Mucosa of descending colon (tissue), 3 donors: ENCODE measurements at places on chromosomes 3 and 15.
A peak's percentile ranks its signal among the peaks of the same experiment; 100 is the strongest.

GRCh38 chr3:171511450-171511849, 51.2 kb upstream of the TNIK start:
- no peak for DNase-seq

DNA sequence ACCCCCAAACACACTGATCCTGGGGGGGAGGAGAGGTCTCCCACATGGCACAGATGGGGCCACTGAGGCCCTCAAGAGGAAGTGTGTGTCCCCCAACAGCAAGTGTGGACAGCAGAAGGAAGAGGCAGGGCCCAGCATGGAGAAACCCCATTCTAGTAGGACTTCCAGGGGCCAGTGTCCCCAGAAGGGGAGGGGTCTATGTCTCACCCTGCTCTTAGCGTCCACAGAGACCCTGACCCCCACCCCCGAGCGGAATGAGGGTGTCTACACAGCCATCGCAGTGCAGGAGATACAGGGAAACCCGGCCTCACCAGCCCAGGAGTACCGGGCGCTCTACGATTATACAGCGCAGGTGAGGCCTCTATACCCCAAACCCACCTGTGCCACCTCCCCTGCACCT, 35.3 kb downstream of the TSPAN3 start:
- DNase-seq = no peak

DNA sequence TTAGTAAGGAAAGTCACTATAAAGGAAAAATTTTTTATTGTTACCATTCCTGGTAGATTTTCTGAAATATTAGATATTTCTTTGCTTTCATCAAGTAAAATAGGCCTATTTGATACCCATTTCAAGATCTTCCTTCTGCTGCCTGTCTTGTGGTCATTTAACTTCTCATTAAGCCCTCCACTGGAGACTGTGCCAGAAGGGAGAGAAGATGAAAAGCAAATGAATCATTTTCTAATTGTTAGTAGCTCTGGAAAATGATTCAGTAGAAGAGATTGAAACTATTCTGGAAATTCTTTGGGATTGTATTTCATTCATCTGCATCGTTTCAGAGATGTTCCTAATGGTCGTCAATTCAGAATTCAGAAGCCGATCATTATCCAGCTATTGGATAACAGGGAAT, 3.2 kb downstream of the KCTD6 start:
- no peak for DNase-seq

GRCh38 chr3:47016934-47017435, 37.5 kb downstream of the NBEAL2 start:
- no peak for DNase-seq

DNA sequence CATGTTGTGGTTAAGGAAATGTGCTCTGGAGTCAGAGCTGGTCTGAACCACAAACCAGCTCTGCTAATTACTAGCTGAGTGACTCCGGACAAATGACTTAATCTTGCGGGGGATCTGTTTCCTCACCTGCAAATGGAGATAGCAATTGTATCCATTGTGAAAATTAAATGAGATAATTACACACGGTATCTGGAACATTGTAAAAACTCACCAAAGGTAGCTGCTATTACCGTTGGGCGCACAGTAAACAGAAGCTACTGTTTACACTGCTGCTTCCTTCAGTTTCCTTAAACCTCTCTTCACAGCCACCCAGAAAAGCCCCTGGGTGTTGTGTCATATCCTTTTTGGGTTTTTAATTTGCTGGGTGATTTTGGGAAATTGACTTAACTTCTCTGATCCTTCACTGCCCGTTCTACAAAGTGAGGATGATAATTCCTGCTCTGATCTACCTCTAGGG, 107.8 kb downstream of the MEGF11 start:
- DNase-seq = no peak

DNA sequence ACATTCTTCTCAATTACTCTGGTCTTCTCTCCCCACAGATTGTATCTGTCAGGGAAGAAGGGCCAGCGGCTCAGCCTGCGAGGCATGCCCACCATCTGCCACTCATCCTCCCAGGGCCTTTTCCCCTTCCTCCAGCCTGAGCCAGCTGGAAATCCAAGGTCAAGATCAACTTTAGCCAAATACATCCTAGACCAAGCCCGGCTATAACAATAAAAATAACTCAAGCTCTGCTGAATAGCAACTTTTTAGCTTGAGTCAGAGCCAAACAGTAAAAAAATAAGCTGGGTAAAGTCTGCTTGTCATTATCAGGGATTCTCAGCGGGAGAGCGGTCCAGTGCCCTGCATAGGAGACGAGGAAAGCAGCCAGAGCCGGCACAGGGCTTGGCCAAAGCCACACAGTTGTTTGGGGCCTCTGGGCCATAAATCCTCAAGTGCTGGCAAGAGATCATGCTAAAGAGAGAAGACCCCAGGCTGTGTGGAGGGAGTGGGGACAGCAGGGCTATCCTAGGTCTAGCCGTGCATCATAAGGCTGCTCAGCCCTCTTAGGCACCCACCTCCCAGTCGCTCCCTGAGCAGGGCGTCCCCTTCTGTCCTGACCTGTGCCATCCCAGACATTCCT, 76.2 kb upstream of the HERC1 start:
- DNase-seq = peak; percentile 33

- no peak for DNase-seq
These were observed 49.8 kb downstream of the EXOG start for GRCh38 chr3:38545983-38546382.

GRCh38 chr3:64685331-64685799, 2.4 kb downstream of the ADAMTS9 start:
- peak; percentile 53 for DNase-seq

- DNase-seq = no peak
These were observed 461.3 kb downstream of the MCTP2 start for GRCh38 chr15:94692710-94693109.

GRCh38 chr3:170709046-170709445, 123.2 kb upstream of the SLC7A14 start:
- DNase-seq = peak; percentile 16

DNA sequence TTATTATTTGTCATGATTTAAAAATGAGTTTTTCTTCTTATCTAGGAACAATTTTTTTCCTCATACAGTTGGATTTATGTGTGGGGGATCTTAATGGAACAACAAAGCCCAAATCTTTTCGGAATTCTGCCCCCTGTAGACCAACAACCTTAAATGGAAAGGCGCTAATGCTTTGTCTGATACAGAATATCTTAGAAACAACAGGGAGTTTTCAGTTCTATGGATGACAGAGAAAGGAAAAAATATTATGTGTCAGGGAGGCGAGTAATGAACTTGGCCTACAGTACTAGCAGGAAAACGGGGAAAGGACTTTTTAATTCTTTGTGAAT, 592 bp downstream of the MOBP start:
- DNase-seq = no peak

DNA sequence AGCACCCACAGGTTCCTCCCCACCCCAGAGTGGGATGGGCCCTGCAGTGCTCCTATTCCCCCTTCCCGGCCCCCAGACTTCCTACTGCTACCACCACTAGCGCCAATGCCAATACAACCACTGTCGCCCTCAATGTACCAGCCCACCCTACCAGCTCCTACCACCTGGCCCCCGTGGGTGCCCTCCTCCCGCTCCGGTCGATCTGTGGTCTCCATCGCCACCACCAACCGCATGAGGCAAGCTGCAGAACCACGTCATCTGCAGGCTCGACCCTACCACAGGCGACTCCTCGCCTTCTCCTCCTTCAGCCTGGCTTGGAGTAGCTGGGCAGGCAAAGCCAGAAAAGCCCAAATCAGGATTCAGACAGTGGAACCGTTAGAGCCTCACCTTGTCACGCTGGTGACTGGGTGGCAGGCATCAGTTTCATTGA, 179.3 kb downstream of the POTEB3 start:
- DNase-seq = peak; percentile 26

DNA sequence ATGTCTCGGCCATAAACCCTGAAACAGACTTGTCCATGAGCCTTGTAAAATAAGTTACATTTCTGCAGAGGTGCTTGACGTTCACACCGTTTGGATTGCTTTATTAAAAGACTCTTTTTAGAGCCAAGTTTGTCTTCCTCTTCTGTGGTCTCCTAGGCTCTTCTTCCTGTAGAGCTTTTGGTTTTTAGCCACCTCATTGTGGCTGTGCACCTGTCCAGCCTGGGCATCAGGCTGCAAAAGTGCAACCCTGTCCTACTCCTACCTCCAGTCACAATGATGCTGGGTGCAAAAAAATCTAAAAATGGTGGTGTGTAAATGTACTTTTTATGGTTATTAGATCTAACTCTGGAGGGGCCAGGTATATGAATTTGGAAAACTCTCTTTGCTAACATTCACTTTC, 2.8 kb upstream of the RIOX2 start:
- DNase-seq = no peak

DNA sequence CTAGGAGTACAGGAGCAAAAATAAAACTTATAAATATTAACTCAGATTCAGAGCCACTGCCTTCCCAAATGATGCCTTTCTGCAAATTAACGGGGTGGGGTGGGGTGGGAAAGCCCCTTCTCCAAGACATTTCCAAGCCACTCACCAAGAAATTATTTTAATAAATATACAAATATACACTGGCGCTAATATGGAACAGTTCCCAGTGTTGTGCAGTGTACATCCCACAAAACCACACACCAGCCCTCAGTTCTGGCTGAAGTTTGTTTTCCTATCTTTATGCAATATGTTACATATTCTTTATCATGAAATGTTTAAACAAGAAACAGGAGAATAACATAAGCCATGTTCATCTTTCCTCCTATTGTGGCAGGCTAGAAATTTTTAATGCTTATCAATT, 53.0 kb upstream of the GYG1 start:
- DNase-seq = no peak

DNA sequence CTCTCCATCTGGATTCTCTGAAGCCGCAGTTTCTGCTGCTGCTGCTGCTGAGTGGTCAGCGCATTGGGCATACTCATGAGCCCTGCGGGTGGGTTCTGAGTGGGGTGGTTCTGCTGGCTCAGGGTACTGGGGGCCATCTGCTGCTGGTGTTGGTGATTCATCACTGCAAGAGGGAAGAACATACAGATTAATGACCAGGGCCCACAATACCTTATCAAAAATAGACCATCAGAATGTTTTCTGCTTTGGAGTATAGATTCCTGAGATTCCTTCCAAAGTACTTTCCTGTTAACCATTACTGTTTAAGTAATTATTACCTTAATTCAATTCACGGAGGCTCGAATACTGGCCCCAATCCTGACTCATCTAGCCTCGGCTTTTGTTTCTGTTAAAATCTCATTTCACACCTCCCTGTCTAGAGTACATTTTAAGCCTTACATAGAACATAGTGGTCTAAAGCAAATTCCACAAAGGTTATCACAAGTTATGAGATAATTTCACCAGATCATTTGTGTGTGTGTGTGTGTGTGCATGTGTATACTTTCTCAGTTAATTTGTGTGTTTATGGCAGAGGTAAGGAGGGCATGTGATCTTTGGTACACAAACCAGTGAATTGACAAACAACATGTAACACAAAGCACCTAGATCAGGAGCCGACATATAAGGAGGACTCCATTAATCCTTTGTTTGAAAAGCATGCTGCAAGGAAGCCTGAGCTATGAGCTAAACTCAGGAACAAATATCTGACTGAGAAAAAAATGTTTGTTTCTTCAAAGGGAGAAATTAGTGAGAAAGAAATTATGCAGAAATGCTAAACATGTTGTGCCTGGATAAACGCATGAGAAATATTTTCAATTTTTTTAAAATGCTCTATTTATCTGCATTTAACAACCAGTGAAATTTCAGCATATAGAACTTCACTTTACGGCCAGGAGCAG, 68.1 kb downstream of the TM4SF4 start:
- no peak for DNase-seq

GRCh38 chr3:123327480-123327879, 121.4 kb downstream of the ADCY5 start:
- no peak for DNase-seq

GRCh38 chr3:61008153-61008997, 242.9 kb downstream of the FHIT start:
- DNase-seq = no peak

DNA sequence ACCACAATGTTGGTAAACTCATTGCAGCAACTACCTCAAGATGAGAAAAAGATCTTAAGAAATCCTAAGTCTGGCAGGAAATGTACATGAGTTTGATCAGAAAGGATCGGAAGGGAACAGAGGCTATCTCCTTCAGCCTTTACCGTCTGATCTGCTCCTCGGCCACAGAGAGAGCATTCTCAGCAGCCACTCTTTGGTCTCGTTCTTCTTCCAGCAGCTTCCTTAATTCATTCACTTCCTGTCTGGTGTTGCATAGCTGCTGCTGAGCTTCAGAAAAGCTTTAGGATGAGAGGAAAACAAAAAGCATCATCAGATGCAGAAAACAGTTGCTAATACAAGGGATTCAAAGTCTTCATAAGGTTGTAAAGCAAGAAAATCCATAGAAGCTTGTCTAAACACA, 6.6 kb upstream of the HCLS1 start:
- DNase-seq = no peak

DNA sequence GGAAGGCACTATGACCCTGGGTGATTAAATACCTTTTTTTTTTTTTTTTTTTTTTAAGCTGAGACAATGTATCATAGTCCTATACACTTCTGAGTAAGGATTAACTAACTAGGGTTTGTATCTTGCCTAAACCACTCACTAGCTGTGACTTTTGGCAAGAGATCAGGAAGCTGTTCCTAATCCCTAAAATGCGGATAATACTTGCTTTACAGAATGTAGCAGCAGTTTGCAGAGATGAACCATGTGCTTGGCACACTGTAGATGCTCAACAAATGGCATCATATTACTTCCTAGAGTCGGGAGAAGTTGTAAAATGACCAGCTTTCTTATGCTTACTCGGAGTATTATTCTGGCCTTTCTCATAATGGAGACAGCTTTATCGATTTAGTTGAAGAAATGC, 25.6 kb upstream of the PYGO1 start:
- DNase-seq = no peak

GRCh38 chr3:32453346-32453745, 49.3 kb downstream of the CMTM6 start:
- no peak for DNase-seq

DNA sequence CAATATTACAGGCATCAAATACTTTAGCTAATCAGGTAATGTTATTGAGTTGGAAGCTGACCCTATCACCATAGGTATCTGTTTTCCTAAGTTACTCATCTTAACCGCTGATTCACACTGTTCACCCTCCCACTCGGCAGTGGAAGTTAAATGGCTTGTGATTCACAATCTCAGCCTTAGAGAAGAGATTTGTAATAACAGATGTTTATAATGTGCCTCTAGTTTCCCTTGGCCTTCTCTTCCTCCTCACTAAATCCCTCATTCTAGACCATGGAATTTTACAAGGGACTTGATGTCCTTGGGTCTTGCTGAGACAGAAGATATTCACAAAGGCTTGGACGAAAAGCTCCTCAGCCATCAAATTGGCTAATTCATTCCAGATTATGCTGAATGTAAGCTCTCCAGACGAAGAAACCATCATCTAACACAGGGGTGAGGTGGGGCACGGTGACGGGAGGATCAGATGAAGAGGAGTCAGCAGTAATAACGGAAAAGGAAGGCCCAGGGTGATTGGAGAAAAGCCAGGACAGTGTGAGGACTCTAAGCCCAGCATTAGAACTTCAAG, 931.7 kb downstream of the MCTP2 start:
- DNase-seq = no peak
